ENCODE measurements at places on chromosomes 1 and 21.

DNA sequence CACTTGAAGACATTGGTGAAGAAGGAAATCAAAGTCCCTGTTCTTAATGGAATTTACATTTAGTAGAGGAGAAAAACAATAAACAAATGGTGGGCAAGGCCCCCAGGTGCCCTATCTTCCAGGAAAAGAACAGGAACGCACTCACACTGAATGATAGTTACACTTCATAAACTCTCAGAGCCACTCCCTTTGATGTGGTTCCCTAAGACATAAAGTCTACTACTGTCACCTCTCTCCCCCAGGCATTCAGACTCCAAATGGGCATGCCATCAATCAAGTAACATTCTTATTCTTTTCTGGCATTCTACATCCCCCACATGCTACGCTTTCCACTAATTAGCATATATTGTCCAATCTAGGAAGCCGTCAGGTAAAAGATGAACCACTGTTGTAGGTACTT lies 36.6 kb upstream of the PIGC start:
- DNase-seq: no peak

DNA sequence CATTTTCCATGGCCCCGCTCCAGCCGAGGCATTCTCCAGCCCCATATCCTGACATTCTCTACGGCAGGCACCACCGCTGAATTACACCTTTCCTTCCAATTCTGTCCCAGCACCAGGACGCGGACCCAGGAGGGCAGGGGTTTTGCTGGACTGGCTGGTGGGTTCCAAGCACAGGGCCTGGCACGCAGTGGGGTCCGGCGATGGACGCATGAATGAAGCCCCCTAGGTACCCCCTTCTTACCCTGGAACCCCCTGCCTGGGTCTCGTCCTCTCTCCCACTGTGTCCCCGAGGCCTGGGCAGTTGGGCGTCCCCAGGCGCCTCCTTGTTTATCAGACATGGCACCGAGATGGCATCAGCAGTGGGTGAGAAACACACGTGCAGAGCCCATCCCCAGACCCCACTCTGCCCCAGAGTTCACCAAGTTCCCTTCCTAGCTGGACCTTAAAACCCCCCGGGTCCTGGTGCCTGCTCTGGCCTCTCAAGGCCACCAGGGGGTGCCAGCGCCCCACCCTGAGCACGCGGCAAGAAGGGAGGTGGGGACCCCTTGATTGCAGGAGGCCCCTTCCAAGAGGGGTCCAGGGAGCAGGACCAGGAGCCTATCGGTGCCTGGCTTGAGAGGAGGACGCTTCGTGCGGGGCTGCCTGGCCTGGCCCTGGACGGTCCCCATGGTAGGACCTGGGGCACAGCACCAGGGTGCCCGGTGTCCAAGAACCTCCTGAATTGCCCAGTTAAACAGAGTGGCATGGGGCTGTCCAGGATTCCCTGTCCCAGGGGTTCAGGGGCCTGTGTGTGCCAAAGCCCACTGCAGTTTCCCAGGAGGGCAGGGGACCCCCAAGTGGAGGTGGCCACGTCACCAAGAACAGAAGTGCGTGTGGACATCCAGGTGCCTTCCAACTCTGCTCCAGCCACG lies 46.1 kb downstream of the MEGF6 start:
- DNase-seq: peak; percentile 24

DNA sequence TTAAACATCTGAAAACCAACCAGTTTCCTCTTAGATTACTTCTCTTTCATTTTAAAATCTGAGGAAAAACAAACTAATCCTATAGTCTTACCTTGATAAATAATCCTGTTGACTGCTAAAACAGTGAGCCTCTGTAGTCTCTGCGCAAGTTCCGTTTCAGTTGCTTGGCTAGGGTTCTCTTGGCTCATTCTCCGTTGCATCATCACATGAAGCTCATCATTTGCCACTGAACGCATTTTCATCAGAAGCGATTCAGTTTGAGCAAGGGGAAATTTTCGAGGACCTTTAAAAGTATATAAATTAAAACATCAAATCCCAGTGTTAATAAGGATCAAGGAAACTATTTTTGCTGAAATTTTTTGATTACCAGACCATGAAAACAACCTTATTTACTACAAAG lies 96.7 kb upstream of the GNG4 start:
- no peak for DNase-seq

DNA sequence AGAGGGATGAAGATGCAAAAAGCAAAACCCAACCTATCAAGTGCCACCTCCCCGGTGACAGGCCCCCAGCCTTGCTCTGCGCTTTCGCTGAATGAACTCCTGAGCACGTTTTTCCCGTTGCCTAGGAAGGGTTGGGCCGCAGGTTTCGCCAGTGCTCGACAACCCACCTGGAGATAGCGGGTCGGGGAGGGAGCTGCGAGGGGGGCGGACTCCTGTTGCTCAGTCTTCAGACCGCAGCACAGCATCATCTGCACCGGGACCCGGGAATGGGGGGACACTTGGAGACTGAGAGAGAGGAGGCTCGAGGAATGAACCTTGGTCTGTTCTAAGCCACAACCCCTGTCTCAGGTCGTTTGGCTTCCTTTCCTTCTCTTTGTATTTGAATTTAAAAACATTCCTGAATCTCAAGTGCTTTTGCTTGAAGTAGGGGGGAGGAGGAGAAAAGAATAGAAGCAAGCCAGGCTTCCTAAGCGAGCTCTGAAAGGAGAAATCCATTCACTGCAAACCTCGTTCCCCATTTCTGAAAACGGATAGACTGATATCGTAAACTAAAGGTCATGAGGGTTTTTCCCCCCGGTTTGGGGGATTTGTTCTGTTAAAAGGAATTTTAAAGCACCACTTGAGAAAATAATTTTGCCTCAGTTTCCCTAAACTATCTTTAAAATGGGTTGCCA lies 1.2 kb downstream of the AK5 start:
- no peak for DNase-seq

- no peak for DNase-seq
These were observed 98.0 kb upstream of the HP1BP3 start for GRCh38 chr1:20885121-20885520.

- DNase-seq: no peak
These were observed 246.1 kb downstream of the SLC45A1 start for GRCh38 chr1:8563944-8564537.

GRCh38 chr1:93813076-93813475 lies 65.9 kb downstream of the DNTTIP2 start:
- DNase-seq: no peak

GRCh38 chr21:26236281-26236680 lies 65.7 kb upstream of the APP start:
- DNase-seq: no peak

DNA sequence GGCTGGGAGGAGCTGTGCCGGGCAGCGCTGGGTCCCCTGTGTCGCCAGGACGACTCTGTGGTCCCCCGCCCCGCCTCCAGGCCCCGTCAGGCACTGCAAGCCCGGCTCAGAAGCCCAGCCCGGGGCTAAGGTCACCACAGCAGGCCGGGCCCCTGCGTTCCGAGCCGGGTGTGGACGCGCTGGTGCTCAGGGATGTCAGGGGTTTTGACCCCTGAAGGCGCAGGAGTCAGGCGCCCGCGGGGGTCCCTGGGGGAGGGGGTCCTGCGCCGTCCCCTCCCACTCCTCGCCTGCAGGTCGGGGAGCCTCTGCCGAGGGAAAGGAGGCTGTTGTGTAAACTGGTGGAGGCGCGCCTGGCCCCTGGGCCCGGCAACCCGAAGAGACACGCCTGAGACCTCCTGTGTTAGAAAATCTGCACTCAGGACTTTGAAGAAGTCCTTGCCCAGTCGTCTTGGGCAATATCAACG lies 23.7 kb upstream of the TMEM54 start:
- DNase-seq: no peak

DNA sequence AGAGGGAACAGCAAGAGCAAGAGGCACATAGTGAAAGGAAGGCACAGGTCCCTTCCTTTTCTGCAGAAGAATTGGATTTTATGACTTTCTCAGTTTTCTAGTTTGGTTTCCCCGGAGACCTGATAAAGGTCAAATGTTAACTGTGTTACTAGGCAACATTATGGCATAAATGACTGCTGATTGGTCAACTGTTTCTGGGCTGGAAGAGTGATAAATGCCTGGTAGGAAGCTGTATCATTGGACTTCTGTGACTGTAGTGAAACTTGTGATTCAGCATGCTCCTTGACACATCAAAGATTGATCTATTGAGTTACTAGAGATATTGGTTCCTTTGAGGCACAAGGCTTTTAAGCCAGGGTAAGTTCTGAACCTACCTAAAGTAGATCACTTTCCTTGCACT lies 55.7 kb downstream of the LRRC8C start:
- DNase-seq: no peak

- DNase-seq: no peak
These were observed 2.8 kb upstream of the SLC2A1 start for GRCh38 chr1:42961312-42962091.

- no peak for DNase-seq
These were observed 102.7 kb downstream of the ERG start for GRCh38 chr21:38395581-38395980.

DNA sequence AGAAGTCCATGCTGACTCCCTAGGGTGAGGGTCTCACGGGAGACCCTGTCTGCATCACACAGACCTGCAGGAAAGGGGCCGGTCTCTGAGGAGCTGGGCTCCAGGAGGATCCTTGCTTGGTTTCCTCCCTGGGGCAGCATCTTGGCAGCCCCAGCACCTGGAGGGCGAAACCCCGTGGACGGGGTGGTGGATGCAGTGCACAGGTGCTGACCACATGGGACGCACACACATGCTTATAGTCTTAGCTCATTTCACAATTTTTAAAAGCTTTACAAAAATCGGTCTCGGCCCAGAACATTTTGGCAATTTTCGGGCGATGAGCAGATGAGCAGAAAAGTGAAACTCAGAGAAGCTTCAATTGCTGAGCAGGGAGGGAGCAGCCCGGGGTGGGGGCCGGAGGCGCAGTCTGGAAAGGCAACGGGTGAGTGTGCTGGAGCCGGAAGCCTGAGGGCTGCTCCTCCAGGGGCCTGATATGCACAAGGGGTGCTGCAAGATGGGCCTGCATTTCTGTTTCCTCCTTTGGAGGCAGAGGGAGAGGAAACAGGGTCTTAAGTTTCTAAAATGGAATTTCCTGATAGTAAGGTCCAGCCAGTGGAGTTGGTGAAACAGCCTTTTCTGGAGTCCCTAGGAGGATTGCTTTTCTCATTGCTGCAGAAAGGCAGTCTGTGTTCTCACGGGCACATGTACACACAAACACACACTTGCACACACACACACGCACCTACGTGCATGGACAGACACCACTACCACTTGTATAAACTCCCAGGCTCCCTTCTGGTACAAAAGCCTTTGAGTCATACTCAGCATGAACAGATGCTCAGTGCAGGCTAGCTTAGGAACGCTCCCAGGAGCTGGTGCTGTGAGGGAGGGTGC lies 60.6 kb downstream of the SCCPDH start:
- no peak for DNase-seq
